ENCODE measurements at places on chromosomes 16 and 17. TPM values are rescaled to one million over a fixed set of nuclear protein-coding genes. Genes with fewer than 3 reads are reported as not detected.
A peak's percentile ranks its signal among the peaks of the same experiment; 100 is the strongest.

GRCh38 chr16:3961449-3961849, 80.9 kb upstream of the CREBBP start:
- no peak for DNase-seq

DNA sequence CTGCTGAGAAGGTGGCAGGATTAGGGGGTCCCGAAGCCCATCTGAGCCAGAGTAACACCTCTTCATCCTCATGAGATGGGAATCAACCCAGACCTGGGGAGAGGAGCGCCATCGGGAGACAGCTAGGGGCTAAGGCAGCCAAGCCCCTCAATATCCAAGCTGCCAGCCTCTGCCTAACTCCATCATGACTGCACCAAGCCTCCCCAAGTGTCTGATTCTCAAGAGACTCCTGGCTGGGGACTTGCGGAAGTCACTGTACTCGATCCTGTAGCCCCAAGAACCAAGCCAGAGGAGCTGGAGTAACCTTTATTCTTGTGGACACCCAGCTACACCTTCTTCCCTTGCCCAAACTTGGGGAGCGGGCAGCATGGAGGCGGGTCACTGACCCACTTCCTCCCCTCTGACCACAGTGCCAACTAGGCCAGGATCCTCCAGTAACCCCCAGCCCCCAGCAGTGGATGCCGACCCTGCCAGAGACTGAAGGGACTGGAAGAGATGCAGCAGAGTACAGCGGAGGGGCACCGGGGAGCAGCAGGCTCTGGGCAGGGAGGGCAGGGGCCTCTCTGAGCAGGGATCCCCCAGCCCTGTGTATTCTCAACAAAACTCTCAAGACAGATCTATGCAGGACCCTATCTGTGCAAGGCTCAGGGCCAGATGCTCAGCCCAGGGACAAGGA, 13.3 kb downstream of the HDAC5 start:
- no peak for DNase-seq

DNA sequence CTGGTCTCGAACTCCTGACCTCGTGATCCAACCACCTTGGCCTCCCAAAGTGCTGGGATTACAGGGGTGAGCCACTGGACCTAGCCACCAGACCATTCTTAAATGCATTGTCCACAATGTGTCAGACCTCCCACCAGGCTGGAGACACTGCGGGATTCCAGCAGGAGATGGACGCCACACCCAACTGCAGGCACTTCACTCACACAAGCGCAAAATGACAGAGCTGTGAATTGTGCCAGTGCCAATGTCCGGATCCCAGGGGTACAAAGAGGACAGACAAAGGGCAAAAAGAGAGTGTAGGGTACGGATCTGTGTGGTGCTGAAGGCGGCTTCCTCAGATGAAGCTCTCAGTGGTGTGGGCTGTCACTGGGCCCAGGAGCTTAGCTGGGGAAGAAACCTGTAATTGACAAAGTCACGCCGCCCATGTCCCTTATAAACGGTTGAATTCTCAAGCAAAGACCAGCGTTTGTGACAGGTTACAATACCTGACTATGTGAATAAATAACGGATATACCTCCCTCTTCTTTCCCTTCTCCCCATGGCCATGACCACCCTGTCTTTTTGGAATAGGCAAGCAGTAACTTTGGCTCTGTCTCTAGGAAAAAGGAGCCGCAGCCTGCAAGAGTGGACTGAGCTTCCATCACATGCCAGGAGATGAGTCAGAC, 40.0 kb downstream of the HS3ST3A1 start:
- no peak for DNase-seq

- DNase-seq: no peak
Measured at GRCh38 chr17:34671191-34671590, 91.8 kb downstream of the TMEM132E start.

DNA sequence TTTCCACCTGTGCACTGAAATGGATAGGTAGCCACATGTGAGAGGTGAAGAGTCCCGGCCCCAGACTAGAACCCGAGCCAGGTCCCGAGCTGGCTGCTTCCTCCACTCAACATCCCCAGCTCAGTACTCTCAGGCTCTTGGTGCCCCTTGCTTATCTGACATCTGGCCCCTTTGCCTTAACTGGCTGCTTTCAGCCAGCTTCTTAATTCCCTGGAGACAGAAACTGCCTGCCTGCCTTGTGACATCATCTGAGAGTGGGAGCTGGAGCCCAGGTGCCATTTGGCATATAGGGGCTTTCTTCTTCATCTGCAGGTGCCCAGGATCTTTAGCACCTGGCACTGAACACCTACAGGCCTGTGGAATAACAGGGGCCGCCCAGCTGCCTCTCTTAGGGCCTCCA, 8.9 kb downstream of the CHAD start:
- no peak for DNase-seq

DNA sequence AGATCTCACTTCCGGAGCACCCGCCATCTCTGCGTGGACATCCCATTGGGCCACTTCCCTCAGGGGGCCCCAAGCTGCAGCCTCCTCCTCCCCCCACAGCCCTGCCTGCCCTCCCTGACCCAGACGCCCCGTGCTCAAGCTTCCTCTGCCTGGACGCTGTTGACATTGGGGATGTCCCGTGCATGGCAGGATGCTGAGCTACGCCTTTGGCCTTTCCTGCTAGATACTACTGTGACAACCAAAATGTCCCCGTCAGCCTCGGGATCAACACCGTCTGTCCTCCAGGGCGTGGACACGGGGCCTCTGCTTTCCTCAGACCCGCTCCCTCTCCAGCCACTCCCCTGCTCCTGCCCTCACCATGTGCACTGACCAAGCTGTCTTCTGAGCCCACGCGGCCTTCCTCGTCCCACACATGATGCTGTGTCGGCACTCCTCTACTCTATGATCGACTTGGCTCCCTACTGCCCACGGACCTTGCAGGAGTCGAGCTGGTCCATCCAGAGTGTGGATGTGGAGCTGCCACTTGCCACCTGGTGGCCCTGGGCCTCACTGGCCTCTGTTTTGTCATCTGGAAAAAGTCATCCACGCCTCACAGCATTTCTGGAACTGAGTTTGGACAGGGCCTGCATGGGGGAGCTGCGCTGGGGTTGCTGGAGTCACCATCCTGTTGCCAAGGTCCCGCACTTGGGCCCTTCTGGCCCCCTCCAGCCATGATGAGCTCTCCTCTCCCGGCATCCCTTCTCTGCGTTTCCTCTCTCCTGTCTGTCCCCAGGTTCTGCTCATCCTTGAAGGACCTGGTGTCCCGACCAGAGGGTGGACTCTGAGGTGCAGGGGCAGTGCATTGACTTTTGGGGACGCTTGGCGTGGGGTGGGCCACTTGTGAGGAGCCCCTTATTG, 221.7 kb upstream of the CIBAR2 start:
- DNase-seq: no peak

DNA sequence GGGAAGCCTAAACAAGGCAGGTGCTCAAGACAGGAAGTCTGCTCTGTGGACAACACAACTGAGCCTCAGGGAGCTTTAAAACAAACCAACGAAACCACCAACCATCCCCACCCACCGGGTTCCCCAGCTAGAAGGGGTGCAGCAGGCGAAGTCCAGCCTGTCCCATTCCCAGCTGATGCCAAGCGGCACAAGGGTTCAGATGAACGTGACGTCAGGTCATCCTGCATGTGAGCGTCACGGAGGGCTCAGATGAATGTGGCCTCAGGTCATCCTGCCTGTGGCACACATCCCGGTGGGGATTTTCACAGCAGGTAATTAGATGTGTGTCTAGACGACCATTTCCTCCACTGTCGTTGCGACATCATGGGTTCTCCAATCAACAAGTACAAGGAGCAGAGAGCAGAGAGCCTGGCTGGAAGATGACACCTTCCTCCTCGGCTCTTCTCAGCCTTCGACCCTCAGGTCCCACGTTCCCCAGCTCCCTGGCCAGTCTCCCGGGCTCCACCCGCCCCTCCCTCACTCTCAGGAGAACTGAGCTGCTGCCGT, 246.5 kb downstream of the FOXL1 start:
- DNase-seq: no peak

DNA sequence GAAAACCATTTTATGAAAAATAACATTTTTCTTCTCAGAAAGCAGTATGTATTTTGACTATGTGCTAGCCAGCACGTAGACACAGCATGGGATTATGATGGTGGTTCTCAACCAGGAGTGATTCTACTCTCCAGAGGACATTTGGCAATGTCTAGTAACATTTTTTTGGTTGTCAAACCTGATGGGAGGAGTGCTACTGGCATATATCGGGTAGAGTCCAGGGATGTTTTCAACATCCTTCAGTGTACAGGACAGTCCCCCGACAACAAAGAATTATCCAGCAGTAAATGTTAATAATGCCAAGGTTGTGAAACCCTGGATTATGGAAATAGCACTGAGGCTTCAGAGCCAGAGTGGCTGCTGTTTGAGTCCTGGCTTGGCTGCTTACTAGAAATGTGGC, 27.7 kb downstream of the AP2B1 start:
- no peak for DNase-seq

- DNase-seq: no peak
Measured at GRCh38 chr17:13593021-13593751, 8.5 kb downstream of the HS3ST3A1 start.

DNA sequence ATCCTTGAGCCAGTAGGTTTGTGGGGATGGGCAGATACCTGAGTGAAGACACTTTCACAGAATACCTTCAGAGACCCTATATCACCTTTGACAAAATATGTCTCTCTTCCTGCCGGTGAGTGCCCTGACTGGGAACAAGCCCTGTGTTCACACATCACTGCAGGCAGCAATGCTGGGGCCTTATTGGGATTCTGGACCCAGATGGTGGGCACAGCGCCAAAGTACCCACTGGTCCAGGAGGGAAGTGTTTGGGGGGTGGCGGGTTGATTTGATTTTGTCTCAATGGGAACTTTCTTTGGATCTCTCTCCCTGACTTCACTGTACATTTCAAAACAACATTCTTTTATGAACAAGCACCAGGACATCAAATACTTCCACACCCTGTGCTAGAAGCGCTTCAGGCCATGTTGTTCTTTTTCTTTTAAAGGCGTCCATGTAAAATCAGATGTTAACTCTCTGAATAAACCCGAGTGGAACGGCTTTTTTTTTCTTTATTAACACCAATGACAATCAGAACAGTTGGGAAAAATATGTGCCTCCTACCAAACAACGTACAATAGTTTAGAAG, 62.4 kb upstream of the AKTIP start:
- peak; percentile 8 for DNase-seq

DNA sequence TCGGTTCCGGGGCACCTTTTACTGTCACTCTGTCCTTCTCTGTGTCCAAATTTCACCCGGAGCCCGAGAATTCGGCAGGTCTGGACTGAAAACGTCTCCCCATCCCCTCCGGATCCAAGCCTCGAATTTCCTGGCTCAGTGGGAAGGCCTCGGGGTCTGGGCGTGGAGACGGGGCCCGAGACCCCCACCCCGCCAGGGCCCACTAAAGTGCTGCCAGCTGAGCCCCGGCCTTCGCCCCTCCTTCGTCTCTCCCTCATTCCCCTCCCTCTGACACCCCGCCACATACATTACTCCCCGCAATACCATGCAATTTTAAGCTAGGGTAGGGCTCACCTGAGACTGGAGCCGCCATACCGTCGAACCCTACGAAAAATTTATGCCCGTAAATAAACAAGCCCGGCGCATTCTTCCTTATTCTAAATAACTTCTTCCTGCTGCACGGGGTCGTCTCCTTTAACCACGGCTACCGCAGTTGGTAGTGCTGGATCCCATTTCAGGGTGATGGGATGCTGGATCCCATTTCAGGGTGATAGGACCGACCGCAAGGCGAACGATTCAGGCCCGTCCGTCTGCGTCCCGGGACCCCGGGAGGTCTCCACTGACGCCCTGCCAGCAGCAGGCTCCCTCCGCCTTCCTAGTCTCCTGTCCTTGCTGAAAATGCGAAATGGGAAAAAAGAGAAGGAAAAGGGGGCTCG, 4.4 kb upstream of the OR1F1 start:
- DNase-seq: no peak

DNA sequence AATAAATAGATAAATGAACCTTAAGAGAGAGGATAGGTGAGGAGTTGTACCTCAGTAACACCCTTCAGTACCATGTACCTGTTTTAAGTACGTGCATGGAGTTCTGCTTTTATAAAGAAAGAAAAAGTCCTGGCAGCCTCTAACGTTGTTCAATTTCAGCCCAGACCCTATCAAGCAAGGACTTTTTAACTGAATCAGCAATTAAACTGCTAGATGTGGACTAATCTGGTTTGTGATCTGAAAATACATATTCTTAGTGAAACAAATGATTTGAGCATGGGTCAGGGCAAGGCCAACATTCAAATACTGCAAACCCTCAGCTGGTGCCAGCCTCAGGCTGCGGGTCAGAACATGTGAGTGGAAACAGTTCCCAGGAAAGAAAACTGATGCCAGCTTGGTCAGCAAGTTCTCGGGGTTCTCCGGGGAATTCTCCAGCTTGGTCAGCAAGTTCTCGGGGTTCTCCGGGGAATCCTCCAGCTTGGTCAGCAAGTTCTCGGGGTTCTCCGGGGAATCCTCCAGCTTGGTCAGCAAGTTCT, 84.5 kb downstream of the MRM3 start:
- peak; percentile 47 for DNase-seq

GRCh38 chr16:63473725-63474124, 1437.5 kb upstream of the CDH8 start:
- no peak for DNase-seq

- peak; percentile 98 for DNase-seq
Measured at GRCh38 chr17:45060797-45061605, at the start of gene NMT1. TSS of gene NMT1 (plus strand) at chr17:45061317. CDS start at chr17:45061330, 13 bp downstream.

- DNase-seq: no peak
Measured at GRCh38 chr17:31388770-31389656, 2.5 kb upstream of the RAB11FIP4 start.

PLA2G10 gene
- 1.5 TPM for total RNA-seq

PRAC2 gene
- total RNA-seq: 135 TPM

CORO1A gene
- total RNA-seq: 8.9 TPM

CSH1 gene
- not detected for total RNA-seq

CENPT gene
- 69.2 TPM for total RNA-seq

ALOX12B gene
- total RNA-seq: 0.18 TPM

CCL5 gene
- total RNA-seq: 1.2 TPM

WWP2 gene
- 30.9 TPM for total RNA-seq

LITAFD gene
- total RNA-seq: not detected
